ENCODE measurements at places on chromosomes 7 and 10.

GRCh38 chr7:82286096-82286797, 157.3 kb downstream of the CACNA2D1 start:
- DNase-seq: no peak

DNA sequence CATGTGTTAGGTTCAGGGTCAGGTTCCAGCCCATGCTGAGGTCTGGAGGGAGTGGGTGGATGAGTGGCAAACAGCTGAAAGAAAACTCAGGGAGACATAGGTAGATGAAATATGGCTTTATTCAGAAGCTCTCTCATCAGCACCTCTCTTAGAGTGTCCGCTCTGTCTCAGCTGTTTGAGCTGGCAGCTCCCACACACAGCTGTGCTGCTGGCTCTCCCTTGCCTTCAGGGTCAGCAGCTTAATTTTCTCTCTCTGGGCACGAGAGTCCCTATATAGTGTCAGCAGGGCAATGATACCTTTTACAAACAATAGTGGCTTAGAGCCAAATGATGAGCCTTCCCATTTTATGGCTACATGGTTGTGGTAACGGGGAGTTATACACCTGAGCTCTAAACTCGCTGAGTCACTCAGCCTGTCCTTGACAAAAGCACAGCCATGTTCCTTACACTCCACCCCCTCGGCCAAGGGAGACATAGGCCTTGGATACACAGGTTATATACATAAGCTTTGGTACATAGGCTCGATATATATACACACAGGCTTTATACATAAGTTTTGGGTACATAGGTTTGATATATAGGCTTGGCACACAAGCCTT, 10.4 kb downstream of the RNF133 start:
- DNase-seq: no peak

DNA sequence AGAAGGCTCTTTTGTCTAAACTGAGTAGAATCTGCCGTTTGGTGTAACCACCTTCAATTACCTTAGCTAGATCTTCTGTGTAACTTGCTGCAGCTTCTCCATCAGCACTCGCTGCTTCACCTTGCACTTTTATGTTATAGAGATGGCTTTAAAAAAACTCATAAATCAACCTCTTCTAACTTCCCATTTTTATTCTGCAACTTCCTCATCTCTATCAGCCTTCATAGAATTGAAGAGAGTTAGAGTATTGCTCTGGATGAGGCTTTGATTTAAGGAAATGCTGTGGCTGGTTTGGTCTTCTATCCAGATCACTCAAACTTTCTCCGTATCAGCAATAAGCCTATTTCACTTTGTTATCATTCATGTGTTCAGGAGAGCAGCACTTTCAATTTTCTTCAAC, 1131.9 kb upstream of the CELF2 start:
- no peak for DNase-seq

GRCh38 chr10:21516242-21517131, 9.0 kb downstream of the SKIDA1 start:
- DNase-seq: peak; percentile 74

DNA sequence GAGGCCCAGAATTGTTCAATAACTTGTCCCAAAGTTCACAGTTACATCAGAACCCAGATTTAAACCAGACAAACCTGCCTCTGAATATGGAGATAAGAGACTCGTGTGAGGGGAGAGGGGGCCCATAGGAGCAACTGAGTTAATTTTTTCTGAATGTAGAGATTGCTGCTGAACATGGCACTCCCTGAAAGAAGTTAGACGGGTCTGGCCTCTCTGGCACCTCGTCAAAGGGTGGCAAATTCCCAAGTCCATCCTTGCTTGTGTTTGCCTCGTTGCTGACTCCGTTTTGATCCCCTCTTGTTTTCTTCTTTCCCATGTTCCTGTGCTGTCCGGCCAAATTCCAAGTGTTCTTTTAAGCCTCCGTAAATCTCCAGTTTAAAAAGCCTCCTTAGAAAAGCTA, 35.2 kb upstream of the YAE1 start:
- DNase-seq: no peak

- no peak for DNase-seq
Observed at GRCh38 chr10:49135575-49136313, 1.9 kb upstream of the FAM170B start.

DNA sequence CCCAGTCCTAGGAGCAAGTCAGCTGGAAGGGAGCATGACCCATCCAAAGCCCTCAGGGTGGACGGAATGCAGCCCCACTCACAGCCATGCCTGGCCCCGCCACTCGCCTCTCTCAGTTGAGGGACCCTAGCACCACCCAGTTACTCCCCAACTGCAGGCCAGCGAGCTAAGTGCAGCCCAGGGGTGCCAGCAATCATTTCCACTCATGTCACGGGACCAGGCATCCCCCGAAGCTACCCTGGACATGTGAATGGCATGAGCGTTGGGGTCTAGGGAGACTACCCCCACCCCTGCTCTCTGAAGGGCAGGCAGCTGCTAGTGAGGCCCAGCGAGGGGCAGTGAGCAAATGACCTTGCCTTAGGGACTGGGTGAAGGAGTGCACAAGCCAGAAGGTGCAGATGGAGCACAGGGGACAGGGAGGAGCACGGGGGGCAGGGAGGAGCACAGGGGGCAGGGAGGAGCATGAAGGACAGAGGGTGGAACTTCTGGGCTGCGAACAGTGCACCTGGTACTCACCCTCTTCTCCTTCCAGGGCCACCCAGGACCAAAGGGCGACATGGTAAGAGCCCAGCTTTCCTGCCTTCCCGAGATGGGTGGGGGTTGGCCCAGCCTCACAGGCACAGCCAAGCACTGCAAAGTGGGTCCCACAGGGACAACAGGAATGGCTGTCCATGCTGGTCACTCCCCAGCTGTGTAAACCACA, 87.3 kb downstream of the COL13A1 start:
- no peak for DNase-seq

- no peak for DNase-seq
Observed at GRCh38 chr10:48775206-48775517, 90.5 kb downstream of the WDFY4 start.

GRCh38 chr7:139453673-139454321, 29.7 kb downstream of the KLRG2 start:
- DNase-seq: no peak

- DNase-seq: no peak
Observed at GRCh38 chr7:67663644-67664043, 667.0 kb downstream of the TYW1 start.

GRCh38 chr7:127089146-127089545, 163.6 kb downstream of the GRM8 start:
- no peak for DNase-seq
